ACHN (cell line): ENCODE measurements at places on chromosomes 7 and 10.

- no peak for DNase-seq
Observed at GRCh38 chr10:92750791-92751533, 61.2 kb downstream of the HHEX start.

- no peak for DNase-seq
Observed at GRCh38 chr10:12158111-12158510, 28.6 kb downstream of the SEC61A2 start.

GRCh38 chr10:115654961-115655360, 561.8 kb downstream of the ATRNL1 start:
- peak; percentile 34 for DNase-seq

DNA sequence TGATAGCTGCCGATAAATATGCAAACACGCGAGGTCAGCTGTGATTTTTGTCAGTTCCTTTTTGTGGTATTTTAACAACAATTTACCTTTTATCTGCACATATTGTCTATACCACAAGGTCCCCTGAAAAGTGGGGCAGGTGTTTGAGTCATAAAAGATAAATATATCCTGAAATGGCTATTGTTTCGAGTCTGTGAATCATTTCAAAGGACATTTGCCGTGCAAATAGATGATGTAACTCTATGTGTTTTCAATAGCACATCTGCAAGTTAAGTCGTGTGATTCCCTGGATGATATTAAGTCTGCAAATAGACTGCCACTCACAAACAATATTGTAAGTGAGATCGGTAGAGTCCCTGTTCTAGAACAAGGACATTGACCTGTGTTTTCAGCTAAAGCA, 193.0 kb upstream of the PITRM1 start:
- DNase-seq = no peak

GRCh38 chr7:43215061-43215460, 102.6 kb downstream of the HECW1 start:
- no peak for DNase-seq

DNA sequence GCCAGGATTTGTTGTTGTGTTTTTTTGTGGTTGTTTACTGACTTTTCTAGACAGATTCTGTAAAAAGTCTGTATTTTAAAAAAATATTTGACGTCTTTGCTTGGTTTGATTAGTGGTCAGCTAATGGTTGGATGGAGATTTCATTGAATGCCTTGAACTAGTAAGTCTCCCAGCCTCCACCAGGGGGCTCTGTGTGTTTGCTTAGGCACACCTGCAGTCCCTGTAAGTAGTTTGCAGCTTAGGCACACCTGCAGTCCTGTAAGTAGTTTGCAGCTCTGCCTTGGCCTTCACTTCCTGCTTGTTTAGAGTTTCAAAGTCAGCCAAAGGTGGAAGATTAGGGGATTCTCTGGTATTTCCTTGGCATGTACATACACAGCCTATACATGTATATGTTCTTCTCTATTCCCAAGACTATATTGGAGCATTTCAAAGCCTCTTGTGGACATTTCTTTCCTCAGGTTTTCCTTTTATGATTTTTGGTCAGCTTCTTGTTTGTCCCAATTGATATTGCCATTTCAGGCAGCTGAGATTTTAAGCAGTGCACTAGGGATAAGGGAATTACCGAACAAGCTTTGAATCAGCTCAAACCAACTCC, 101.6 kb downstream of the CCSER2 start:
- DNase-seq = peak; percentile 77

DNA sequence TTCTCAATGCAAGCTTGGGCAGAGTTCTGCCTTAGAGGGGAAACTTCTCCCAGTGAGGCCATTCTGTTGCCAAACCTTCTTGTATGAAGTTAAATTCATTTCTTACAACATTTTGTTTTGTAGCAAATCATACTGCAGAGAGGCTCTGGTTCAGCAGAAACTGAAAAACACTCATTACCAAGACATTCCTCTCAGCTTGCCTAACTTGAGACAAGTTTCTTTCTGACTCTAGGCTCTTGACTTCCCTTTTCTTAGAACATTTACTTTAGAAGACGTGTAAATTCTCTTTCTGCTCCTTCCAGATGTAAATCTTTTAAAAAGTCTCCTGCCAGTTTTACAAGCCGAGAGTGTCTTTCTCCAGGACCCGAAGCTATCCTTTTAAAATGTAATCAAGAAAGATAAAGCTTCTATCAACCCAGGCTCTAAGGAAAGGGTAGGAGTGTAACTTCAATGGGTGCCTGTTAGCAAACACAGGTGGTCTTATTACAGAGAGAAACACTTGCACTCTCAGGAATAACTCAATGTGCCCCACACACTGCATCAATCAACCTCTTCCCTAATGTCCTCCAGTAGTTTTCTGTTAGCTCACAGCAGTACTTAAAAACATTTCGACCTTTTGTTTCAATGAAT, 80.5 kb upstream of the TAS2R16 start:
- DNase-seq = no peak

GRCh38 chr7:43112941-43113621, 634 bp downstream of the HECW1 start:
- peak; percentile 26 for DNase-seq

- DNase-seq = no peak
Observed at GRCh38 chr7:158414486-158414961, 173.1 kb downstream of the PTPRN2 start.

DNA sequence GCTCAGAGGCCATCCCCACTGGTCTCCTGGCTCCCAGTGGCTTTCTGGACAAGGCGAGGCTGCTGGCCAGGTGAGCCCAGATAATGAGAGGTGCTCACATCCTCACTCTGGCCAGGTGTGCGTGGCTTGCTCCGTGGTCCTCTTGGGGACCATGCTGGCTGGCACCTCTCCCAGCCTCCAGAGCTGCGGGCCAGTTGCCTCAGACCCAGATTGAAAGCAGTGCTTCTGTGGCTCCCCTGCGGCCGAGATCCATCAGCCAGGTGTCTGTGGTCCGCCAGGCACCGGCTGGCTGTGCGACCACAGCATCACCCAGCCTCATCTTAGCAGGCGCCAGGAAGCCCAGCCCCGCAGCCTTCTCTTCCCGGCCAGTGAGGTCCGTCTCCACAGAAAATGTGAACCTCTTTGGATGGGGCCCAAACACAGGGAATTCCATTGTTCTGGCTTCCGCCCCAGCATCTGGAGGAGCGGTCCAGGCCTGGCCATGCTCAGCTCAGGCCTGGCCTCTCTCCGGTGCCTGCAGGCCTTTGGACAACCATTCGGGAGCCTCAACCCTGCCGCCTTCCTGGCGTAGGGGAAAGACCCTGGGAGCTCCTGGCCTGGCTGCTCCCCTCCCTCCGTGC, 5.2 kb upstream of the TTYH3 start:
- DNase-seq = no peak

- peak; percentile 82 for DNase-seq
Observed at GRCh38 chr10:86654411-86655172, at the start of gene OPN4. TSS of gene OPN4 (plus strand) at chr10:86654547. CDS start at chr10:86654784, 237 bp downstream.

DNA sequence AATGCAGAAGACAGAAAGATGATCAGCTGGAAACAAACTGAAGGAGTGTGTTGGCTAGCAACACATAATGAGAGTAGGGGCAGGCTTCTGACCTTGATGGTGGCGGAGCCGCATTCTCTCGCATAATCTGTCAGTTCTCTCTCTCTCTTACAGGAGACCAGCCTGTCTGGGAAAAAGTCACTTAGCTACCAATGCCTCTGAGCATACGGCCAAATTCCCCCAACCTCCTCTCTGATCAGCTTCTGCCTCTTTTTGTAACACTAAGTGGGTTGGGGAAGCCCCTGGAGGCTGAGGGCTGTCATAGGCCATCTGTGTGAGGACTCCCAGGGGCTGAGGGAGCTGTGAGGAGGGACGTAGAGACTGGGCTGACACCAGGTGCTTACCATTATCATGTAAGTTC, 104.6 kb downstream of the HIPK2 start:
- no peak for DNase-seq

DNA sequence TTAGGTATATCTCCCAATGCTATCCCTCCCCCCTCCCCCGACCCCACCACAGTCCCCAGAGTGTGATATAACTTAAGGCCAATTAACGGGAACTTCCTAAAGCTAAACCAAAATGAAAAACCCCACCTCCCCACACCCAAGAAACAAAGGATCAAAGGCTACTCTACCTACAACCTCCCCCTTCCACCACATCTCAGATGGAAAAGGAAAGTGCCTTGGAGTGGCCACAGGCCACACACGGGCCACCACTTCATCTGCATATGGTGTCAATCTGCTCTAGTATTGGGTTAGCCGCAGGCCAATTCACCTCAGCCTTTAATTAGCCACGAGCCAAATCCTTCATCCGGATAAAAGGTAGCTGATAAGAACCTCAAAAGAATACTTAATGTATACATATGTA, 19.6 kb downstream of the CSTF2T start:
- no peak for DNase-seq

DNA sequence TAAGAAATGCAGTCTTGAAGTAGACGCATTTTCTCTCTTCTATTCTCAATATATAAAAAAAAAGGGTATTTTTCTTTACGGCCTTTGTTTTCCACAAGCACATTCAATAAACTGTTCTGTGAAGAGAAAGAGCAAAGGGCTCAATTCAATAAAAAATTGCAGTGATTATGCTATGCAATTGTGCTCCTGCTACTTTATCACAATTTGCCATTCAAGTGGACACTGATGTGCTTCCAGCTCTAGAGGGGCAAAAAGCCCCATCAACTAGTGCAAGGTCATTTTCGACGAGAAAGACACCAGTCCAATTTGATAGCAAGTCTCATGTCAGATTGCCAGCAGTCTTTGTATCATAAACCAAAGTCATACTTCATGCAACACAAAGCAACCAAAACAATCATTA, 82.6 kb upstream of the THSD7A start:
- no peak for DNase-seq

DNA sequence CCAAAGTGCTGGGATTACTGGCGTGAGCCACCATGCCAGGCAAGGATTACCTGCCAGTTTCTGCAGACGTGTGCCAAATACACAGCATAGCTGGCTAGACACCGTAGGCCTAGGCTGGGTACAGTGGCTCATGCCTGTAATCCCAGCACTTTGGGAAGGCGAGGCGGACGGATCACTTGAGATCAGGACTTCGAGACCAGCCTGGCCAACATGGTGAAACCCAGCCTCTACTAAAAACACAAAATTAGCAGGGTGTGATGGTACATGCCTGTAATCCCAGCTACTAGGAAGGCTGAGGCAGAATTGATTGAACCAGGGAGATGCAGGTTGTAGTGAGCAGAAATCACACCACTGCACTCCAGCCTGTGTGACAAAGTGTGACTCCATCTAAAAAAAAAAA, 868 bp downstream of the RFC2 start:
- no peak for DNase-seq

DNA sequence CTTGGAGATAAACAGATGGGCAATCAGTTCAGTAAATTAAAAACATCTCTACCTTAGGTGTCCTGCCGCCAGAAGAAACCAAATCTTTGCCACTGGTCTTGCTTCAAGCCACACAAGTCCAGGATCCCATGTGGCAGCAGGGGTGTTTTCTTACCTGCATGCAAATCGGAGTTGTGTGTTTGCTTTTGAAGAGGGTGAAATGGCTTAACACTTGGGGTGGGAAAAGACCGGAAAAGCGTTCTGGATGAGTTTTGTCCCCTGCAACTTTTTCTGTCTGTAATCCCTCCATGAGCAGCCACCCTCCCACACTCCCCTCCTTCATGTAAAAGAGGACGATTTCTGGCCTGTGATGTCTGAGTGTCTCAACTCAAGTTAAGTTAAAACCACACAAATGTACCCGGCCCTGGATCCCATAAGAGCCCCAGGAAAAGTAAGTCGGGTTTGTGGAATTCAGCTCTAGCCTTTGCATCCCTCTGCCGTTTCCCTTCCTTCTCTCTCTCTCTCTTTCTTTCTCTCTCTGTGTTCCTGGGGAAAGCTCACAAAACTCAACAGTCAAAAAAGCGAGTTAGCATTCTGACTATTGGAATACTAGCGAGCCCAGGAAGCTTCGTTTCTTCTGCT, 178.5 kb downstream of the TCF7L2 start:
- no peak for DNase-seq

DNA sequence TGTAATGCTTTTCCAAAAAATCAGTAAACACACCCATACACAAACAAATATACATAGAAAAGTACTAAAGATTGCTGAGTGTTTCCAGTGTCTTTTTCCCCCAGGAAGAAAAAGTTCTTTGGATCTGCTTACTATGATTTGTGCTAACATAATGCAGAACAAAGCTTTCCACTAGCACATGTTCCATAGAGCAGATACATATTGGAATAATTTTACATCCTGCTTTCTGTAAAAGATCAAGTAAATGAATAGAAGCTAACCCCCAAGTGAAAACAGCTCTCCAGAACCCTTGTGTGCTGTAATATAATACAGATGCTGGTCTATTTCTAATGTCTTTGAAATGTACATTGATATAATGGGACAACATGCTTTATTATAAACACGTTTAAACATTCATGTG, 125.5 kb downstream of the PON1 start:
- no peak for DNase-seq

- DNase-seq = no peak
Observed at GRCh38 chr10:32650246-32650655, 204.3 kb downstream of the CCDC7 start.

GRCh38 chr7:117208257-117208656, 114.6 kb downstream of the WNT2 start:
- no peak for DNase-seq

- no peak for DNase-seq
Observed at GRCh38 chr10:287026-287709, 151.9 kb downstream of the ZMYND11 start.

DNA sequence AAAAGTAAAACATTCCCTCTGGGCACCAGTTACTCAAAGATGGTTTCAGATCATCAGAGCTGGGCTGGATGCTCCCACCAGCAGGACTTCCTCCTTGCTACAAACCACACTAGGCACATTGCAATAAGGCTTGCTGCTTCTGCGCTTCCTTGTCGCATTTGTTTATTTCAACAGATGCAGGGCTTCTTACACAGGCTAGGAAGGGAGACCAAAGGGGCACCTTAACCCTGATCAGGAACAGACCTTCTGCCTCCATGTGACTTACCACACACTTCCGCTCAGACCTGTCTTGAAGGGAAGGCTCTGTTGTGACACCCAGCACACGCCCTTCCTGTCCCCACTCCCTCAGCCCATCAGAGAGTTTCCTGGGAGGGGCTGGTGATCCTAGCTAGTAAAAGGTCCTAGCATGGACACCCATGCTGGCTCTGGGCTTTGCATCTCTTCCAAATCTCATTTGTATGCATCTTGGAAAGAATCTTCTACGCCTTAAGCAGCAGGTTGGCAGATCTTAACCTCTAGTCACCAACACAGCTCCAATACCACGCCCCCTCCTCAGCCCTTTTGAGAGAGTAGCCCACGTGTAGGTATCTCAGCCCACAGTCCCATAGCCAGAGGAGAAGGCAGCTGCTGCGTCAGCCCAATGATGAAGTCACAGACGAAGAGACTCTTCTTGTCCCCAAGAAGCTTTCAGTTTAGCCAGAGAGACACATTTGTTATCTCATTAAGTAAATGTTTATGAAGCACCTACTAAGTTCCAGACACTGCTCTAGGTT, 47.1 kb upstream of the SVIL start:
- no peak for DNase-seq

DNA sequence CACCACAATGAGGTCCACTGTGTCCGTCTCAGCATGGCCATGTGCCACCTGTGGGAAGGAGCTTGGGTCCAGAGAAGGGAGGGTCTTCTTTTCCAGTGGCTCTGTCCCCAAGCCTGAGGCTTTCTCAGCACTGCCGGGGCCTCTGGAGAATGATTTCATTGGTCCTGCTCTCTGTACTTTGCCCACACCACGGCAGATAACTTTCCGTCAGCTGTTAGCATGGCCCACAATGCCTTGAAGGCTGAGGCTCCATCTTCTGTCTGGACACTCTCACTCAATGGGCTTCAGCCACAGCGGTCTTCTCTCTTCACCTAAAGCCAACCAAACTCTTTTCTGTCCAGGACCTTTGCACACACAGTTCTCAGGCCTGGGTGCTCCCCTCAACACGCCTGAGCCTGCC, 192.5 kb downstream of the CXCL12 start:
- no peak for DNase-seq
